Stimulated activated CD4-positive, alpha-beta T cell treated with anti-CD3 and anti-CD28 coated beads, Interleukin-1b, Interleukin-23, amount 100 ng/mL, for 1 hour (primary cell): ENCODE measurements at places on chromosomes 1 and 21.
A peak's percentile ranks its signal among the peaks of the same experiment; 100 is the strongest.

GRCh38 chr21:37060296-37060695 lies 12.6 kb downstream of the PIGP start:
- DNase-seq: no peak

GRCh38 chr1:85149805-85150204 lies 51.0 kb downstream of the SYDE2 start:
- DNase-seq: no peak

DNA sequence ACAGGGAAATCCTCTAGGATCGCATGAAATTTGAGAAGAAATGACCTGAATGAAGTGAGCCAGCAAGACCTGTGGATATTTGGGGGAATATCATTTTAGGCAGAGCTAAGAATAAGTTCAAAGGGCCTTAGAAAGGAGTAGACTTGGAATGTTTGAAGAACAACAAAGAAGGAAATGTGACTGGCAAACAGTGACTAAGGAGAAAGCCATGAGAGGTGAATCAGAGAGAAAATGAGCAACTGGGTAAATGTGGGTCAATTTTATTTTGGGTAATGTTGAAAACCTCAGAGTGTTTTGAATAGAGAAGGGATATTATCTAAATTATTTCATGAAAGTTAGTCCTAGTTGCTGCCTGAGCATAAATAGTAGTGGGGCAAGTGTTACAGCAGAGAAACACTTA lies 672.8 kb downstream of the LMO4 start:
- DNase-seq: no peak

DNA sequence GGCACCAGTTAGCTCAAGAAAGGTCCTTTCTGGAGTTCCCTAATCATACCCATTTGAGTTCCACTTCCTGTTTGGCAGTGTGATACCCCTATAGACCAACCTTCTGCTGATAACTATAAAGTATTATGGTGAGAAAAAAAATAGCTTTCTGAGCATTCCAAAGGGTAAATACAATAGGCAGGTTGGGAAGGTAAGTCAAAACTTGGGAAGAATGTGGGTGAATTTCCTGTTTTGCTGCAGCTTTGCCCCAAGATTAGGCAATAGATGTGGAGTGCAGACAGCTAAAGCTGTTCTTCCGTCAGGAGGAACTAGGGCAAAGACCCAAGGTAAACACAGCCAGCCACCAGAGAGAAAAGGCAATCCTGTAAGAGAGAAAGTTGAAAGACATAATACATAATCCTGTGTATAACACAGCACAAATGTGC lies 49.9 kb upstream of the GUCA2A start:
- no peak for DNase-seq

DNA sequence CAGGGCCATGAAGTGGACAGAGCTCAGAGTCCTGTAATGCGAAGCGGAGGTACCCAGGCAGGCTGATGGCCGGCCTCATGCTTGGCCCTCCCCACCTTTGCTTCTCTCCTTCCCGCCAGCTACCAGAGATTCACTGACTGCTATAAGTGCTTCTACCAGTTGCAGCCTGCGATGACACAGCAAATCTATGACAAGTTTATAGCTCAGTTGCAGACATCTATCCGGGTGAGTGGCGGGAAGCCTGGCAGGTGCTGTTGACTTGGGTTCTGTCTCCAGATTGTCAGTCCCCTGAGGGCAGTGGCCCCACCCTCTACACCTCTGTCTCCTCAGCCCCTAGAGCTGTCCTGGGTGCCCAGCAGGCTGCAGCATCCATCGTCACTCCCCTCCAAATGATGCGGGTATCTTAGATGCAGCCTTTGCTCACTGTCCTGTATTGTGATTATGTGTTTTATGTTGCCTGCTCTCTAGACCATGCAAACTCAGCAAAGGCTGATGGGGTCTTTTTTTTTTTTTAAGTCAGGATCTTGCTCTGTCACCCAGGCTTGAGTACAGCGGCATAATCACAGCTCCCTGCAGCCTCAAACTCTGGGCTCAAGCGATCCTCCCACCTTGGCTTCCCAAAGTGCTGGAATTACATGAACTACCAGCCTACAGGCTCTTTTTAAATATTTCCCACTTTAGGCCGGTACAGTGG lies 9.6 kb upstream of the BGLAP start:
- no peak for DNase-seq

DNA sequence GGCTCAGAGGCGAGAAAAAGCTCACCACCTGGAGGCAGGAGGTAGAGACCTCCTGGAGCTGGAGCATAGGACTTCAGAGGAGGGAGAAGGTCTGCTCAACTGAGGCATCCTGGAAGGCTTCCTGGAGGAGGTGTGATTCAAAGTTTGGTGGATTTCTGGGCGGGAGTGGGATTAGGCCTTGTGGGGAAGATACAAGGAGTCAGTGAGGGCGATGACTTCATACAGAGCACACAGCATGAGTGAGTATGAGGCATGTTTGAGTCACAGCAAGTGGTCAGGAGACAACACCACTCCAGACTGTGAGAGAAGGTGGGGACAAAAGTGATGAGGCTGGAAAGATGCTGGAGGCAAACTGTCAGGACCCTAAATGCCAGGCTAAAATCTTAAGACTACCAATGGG lies 77.6 kb downstream of the MATN1 start:
- no peak for DNase-seq

GRCh38 chr1:173302890-173303829 lies 96.0 kb upstream of the TNFSF4 start:
- no peak for DNase-seq

- DNase-seq: no peak
Observed at GRCh38 chr1:70290218-70290617, 64.3 kb downstream of the ANKRD13C start.

DNA sequence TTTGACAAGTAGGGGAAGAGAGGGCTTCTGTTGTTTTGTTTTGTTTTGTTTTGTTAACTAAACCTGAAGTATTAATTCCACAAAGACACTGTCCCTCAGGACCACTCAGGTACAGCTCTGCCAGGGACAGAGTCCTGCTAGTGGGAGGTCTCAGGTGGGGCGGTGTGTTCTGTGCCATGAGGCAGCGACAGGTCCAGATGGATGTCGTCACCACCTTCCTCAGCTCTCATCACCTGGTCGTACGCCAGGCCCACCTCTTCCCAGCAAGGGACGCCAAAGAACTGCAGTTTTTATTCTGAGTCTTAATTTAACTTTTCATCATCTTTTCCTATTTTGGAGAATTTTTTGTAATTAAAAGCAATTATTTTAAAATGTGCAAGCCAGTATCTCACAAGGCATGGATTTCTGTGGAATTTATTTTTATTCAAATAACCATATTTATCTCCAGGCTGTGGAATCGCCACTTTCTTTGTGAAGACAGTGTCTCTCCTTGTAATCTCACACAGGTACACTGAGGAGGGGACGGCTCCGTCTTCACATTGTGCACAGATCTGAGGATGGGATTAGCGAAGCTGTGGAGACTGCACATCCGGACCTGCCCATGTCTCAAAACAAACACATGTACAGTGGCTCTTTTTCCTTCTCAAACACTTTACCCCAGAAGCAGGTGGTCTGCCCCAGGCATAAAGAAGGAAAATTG lies 62.5 kb downstream of the POFUT2 start:
- DNase-seq: no peak

DNA sequence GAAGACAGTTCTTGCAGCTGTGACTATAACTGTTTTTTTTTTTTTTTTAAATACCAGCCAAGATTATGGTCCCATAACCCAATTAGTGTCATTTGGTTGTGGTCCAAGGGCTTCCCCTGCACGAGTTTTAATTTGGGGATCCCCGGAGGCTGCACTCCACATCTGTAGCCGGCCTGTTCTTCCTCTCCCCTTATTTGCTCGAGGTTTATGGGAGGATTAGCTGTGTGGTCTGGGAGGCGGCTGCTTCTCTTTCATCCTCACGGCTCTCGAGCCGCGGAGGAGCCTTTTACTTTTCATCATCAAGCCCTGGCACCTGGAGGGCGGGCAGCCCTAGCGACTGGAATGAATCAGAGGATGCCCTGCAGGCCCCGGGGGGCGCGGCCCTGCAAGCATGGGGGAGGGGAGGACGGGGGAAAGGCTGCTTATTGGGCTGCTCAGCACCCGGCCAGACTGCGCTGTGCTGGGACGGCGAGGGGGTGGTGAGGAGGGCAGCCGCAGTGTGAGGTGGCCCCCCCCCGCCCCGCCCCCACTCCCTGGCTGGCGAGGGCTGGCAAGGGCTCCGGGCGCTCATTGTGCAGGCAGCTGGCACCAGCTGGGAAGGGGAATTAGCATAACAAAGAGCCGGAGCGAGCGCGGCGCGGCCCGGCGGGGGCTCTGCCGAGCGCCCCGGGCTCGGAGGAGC lies 18.5 kb downstream of the SERTAD4 start:
- DNase-seq: no peak

DNA sequence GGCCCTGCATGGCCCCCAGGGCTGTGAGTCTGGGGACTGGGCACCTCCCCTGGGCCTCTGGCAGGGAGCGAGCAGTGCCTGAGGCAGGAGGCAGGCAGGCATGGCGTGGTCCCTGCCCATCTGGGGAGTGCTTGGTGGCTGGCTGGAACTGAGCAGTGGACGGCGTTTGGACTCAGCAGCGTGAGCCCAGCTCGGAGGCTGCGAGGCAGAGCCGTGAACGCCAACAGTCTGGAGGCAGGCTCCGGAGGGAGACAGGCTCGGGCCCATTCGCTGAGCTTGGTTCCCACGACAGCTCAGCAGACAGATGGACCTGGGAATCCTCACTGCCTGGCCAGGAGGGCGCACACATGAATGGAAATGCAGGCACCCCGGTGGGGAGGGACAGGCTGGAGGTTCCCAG lies 160.7 kb upstream of the POU3F1 start:
- no peak for DNase-seq

- peak; percentile 60 for DNase-seq
Observed at GRCh38 chr1:156813750-156814570, 2.7 kb downstream of the SH2D2A start.

DNA sequence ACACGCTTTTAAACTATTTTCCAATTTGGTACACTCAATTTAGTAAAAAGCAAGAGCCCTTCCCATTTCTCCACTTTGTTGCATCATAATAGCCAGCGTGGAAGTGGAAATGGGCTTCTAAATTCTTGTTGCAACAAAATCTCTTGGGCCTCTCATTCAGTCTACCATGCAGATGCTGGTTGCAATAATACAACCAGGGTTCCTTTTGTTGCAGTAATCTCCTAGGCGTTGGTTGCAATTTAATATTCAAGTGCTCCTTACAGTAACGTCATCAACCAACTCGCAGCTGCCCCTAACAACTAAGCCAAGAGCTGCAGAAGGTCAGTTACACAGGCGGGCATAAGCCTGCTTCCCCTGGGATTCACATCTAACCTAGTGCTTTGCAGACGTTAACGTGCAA lies 2.7 kb upstream of the HDGF start:
- DNase-seq: no peak

DNA sequence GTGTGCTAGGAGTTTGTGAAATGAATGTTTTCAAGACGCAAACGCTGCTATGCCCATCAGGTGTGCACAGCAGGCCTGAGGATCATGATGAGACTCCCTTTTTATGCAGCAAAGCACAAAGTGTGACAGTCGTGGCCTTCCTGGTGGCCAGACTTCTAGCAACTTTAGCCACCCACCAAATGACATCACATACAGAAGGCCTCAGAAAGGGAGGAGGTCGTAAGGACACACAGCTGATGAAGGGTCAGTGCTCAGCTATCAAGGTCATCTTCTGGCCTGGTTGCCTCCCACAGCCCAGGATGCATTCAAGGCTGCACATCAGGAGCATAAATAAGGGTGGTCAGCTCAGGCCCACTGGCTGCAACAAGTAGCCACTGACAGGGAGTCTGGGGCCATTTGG lies 36.6 kb downstream of the BMP8A start:
- DNase-seq: no peak

DNA sequence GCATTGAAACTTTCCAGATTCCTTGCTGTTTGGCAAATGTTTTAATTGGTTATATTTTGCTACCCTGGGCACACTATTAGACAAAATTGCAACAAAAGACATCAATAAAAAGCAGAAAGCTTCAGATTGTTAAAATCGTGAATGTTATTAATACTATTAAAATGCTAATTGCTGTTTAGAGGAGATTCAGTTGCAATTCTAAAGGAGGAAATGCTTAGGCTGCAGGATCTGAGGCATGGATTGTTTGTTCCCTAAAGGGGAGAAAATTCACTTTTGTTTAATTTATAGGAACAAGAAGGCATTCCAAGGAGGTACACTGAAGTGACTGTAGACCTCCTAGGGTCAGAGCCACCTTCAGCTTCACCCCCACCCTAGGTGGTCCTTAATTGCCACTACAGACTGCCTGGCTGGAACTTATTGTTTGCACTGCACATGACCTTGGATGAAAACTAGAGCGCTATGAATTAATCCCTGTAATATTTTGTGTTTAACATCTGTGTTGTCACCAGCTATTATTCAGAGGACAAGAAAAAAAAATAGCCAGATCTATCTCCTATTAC lies 1266.9 kb upstream of the ADGRL2 start:
- no peak for DNase-seq

DNA sequence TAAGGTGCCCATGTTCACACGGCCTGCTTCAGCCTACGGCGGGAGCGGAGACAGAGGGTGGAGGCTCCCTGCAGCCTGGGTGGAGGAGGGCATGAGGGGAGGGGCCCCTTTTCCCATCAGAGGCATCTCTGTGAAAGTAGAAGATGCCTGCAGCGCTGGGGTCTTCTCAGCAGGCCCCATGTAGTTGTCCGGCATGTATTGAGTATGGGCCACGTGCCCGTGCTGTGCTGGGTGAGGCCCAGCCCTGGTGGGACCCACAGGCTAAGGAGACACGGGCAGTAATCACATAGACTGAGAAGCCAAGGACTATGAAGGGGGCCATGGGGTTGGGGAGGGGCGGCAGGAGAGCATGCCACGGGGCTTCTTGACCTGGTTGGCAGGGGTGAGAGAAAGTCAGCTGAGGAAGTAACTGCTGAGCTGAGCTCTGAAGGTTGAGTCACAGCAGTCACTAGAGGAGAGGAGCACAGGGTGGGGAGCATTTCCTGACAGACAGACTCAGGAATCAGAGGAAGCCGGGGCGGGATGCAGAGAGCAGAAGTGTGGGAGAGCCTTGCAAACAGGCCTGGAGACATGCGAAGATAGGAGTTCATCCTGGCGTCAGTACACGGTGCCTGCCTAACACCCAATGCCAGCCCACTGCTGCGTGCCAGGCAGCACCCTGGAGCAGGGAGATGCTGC lies 21.6 kb downstream of the PSEN2 start:
- no peak for DNase-seq

- DNase-seq: no peak
Observed at GRCh38 chr1:206969090-206969489, 1.2 kb downstream of the FCAMR start.

DNA sequence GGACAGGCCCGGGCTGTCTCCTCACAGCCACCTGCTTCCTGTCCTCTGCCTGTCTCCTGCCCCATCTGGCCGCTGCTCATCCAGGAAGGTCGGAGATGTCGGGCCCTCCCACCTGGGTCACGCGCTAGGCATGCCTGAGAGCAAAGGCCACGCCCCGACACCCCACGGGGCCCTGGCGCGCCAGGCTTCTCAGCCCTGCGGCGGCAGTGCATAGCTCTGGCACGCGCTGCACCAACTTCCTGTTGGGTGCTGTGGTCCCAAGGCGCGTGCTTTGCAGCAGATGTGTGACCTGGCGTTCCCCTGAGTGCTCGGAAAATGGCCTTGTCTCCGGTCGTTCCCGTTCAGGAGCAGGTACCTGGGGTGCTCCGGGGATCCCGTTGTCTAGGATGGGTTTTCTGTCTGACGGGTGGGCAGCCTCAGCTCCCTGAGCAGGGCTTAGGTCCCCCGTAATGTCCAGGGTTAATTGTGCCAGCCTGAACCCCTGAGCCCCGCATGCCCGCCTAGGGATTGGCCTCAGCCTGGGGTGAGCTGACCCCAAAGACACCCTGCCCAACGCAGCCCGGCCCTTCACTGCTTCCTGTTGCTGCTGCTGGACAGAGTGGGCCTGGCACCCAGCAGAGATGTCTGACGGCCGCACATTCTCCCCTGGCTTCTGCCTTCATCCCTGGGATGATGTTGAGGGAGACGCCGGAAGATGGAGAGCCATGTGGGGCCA lies 19.4 kb upstream of the KCNAB2 start:
- peak; percentile 78 for DNase-seq
